ENCODE measurements at places on chromosomes 4 and X.

DNA sequence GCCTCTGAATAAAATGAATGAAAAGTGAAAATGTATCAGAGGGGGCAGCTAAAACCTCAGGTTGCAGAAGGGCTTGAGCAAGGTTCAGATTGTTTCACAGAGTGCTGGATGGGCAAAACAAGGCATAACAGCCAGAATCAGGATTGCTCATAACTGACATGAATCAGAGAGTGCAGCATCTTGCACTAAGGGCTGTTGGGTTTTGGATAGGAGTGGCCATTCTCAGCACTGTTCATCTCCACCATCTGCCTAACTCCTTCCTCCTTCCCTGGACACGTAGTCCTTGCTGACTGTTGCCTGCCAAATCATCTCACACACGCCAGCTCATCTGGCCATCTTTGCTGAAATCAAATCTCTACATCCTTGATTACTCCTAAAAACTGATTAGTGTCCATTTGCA, 75.3 kb upstream of the C1QTNF7 start:
- DNase-seq = no peak
- no peaks in the 10 kb centered on the region for H3K36me3 ChIP-seq
- no peak overlapping the region for H3K4me3 ChIP-seq
- H3K27me3 ChIP-seq = peaks cover 2% of the 10 kb centered on the region
- H3K4me1 ChIP-seq = peaks cover 28% of the 10 kb centered on the region

- no peaks in the 10 kb centered on the region for H3K4me1 ChIP-seq
- no peaks in the 10 kb centered on the region for H3K27me3 ChIP-seq
- DNase-seq = no peak
- no peak overlapping the region for H3K27ac ChIP-seq
- no peaks in the 10 kb centered on the region for H3K36me3 ChIP-seq
Measured at GRCh38 chr4:13176741-13177142, 307.4 kb downstream of the RAB28 start.

DNA sequence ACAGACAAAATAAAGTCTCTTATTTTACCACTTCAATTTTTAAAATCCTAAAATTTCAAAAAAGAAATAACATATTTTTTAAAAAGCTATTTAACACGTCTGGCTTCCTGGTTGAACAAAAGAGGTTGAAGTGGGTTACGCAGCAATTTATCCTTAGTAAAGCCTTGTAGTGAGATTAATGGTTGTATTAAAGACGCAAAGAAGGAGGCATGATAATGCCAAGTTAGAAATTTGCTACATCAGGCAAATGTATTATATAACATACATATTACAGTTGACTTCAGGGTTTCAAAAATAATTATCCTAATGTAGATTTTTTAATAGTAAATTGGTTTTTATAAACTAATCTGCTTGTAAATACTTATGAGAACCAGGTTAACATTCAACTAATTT, 35.3 kb downstream of the ANKRD17 start:
- H3K27ac ChIP-seq = no peak overlapping the region
- no peak for DNase-seq
- H3K27me3 ChIP-seq = no peaks in the 10 kb centered on the region

GRCh38 chrX:1427756-1428155, 25.0 kb downstream of the ASMTL start:
- H3K4me3 ChIP-seq = no peak overlapping the region
- H3K27ac ChIP-seq = no peak overlapping the region
- H3K36me3 ChIP-seq = peaks cover 23% of the 10 kb centered on the region
- DNase-seq = peak; percentile 94
